EH (cell line): ENCODE measurements at places on chromosomes 12 and 14.
A peak's percentile ranks its signal among the peaks of the same experiment; 100 is the strongest.

GRCh38 chr14:99734406-99735051 lies 50.4 kb downstream of the CYP46A1 start:
- no peak for DNase-seq

DNA sequence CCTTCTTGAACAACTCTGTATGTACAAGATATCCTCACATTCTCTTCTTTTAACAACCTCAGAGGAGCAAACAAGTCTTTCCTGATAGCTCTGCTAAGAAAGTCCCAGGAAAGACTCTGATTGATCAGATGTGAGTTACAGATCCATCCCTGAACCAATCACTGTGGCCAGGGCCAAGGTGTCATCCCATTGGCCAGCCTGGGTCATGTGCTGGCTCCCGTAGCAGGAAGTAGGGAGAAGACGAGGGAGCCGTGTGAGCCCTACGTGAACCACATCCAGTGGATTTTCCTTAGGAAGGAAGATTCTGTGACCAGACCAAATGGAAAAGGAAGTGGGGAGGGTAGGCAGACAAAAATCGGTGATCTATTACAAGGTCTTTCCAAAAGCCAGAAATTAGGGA lies 5.6 kb downstream of the P2RX7 start:
- DNase-seq = no peak

- DNase-seq = no peak
These were observed 13.8 kb downstream of the DTX1 start for GRCh38 chr12:113070117-113070906.

GRCh38 chr12:127101076-127101475 lies 1165.9 kb upstream of the TMEM132C start:
- DNase-seq = no peak

- DNase-seq = no peak
These were observed 225.1 kb upstream of the CRY1 start for GRCh38 chr12:107318556-107318805.

DNA sequence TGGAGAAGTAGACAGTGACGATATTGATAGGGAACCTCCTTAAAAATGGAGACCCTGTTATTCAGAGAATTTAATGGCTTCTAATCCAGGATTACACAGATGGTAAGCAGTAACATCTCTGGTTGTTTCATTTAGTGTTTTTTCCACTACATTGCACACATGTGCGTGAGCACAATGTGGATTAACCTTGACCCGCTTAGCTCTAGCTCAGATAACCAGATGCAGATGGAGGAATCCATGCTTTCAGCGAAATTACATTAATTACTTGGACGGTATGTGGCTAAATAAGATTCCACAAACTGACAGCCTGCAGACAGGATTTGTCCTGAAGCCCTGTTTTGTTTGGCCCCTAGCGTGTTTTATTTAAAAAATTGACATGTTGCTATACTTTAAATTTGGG lies 378.4 kb downstream of the CCDC91 start:
- DNase-seq = peak; percentile 47

DNA sequence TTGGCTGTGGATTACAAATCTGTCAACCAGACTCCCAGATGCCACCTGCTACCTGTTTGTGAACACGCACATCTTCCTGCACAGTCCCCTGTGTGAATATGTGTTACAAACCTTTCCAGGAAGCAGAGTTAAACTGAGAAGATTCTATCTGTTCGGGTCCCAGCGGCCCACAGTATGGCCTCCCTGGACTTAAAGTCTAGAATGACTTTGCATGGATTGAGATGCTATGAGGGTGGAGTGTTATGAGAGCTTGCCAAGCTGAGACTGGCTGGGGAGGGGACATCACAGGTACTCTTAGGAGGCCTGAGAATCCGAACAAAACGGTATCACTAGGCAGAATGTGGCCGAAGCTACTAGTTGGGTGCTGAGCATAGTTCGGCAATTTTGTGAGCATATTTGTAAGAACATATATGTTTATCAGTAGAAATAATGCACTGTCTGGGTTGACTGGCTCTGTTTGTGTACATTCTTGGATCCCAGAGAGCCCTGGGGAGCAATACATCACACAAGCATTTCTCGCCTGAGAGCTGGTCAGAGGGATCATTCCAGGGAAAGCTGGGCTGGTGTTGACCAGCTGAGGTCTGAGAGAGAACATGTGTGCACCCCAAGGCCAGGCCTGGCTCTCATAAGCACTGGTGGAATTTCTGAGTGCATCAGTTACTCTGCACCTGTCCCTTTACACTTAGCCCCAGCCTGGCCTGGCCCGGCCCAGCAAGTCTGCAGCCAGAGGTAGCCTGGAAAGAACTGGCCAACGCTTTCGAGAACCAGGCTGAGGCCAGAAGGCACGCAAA lies 29.8 kb upstream of the LTBP2 start:
- DNase-seq = no peak

- DNase-seq = no peak
These were observed 46.7 kb downstream of the PTGER2 start for GRCh38 chr14:52360831-52361230.

- DNase-seq = no peak
These were observed 90.0 kb downstream of the BCL11B start for GRCh38 chr14:99181804-99182520.

DNA sequence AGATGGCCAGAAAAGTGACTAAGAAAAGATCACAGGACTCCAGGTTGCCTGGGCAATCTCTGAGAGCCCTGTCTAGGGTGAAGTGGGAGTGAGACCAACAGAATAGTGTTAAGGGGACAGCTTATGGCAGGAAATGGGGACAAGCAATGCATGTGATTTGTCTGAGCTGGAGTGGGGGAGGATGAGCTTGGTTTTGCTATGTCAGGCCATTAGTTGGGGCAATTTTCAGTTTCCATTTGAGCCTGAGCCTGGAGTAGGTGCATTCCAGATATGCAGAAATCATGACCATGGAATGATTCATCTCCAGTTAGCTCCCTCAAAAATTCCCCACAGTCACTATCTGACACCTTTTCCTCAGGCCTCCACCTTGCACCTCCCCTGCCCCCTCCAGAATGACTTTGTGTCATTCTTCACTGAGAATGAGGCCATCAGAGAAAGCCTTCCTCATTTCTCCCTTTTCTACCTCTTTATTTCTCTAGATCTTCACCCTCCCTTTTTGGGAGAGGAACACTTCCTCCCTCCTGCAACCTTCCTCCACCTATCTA lies 150.9 kb upstream of the PLEKHG7 start:
- peak; percentile 61 for DNase-seq
